ENCODE measurements at places on chromosomes 3 and 15.

DNA sequence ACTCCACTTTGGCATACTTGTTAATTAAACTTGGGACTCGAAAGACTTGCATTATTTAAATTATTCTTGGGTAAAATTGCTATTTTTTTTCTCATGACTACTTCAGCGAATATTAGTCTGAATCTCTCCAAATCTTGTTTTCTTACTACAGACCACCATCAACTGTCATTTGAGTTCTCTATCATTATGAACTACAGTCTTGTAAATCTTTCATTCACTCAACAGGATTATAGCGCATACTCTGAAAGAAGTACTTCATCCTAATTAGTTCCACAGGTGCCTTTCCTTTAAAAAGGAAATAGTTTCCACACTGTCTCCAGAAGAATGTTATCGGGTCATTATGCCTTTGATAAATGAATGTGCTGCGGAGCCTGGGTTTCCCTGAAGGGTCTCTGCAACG, 149.5 kb downstream of the NLGN1 start:
- DNase-seq, result no peak

GRCh38 chr3:112132554-112132953, 494 bp downstream of the GCSAM start:
- DNase-seq, result no peak

DNA sequence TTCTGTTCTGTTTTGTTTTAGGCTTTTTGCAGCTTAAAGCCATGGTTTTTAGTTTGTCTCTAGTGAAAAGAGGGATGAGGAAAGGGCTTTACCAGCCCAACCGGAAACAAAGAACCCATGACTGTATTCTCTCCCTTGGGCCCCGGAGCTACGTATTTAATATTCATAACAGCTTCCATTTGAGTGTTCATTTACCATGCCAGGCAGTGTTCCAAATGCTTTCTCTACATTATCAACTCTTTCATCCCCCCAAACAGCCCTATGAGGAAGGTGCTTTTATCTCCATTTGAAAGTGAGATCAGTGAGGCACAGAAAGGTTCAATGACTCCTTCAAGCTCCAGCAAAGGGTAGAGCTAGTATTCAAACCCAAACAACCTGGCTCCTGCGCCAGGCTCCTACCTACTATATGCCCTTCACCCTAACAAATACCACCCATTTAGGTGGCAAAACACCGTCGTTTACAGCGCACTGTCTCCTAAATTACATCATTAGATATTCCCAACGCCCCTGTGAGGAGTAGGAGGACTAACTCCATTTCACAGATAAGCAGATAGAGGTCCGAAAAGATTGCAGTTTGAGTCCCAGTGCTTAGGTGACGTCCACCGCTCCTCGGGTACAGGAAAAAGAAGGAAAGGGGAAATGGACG, 27.9 kb downstream of the GTPBP8 start:
- no peak for DNase-seq

DNA sequence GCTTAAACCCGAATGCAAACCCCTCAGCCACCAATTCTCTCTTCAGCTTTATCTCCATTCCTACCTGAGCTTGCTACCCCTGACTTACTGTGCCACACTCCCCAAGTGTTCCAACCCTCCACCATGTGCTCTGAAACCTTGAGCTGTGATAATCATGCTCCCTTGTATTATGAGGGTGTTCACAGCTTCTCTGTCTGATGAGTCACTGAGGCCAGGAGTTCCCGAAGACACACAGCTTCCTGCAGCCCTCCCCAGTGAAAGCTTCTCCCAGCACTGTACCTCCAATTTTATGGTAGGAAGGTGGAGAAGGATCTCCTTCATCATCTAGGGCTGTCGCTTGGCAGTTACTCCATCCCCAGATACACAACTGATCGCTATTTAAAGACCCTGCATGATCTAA, 24.9 kb downstream of the STAC start:
- no peak for DNase-seq

DNA sequence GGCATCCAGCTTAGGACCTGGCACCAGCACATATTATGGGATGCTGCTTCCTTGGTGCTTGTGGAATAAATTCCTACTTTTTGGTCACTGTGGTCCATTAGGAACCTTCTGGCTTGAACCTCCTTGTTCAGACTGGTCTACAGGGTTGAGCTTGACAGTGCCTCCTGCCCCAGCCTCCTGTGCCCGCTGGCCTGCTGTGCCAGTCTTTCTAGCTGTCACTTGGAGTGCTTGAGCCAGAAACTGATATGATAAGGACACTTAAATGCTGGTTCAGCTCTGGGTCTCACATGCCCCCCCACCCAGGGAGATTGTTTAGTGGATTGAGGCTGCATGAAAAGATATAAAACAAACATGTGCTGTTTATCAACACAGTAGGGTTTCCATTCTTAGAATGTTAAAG, 147.8 kb downstream of the SLCO3A1 start:
- DNase-seq, result no peak

DNA sequence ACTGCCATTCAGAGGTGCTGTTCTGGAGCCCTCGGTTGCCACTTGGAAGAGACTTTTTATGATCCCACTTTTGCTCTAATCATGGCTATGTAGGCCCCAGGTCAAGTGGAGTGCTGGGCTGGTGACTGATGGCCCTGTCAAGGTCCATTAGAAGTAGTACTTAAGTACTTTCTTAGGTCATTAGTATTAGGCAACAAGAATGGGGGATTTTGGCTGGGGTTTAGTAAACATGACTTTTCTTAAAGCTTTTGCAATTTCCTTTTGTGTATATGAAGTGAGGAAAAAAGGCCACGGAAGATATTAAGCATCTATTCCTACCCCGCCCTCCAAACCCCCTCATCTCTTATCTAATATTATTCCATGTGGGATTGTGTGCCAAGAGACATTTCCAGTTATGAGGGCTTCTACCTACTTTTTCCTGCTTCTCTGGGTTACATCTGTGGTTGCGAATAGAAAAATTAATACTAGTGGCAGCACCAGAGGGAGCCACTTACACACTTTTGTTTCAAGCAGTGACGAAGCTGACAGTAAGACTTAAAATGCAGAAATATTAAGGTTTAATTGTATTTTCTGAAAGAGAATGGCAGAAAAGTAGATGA, 13.9 kb downstream of the NLGN1 start:
- DNase-seq, result no peak

DNA sequence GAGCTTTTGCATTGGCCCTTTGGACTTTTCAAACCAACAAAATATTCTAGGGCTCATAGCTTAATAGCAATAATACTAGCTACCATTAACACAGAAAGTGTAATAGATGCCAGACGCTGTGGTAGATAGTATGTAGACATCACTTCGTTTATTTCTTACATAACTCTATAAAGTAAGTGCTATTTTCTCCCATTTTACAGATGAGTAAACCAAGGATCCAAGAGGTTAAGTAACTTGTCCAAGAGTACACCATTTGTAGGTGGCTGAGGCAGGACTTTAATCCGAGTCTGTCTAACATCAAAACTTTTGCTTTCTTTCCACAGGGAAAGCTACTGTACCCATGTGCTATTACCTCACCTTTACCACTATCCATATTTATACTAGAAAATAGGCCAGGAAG, 12.0 kb downstream of the EID1 start:
- DNase-seq, result no peak

DNA sequence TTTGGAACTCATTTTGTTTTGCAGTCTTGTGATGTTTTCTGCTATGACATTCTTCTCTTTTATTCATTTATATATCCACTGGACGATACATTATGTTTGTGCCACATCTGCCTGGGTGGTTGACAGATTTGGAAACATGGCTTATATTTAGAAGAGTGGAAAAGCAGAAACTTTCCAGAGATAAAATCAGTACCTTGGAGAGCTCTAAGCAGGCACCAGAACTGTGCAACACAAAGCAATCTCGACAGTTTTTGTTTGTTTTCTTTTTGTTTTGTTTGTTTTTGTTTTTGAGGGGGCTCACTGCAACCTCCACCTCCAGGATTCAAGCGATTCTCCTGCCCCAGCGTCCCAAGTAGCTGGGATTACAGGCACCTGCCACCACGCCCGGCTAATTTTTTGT, 45.5 kb downstream of the SYN2 start:
- DNase-seq, result no peak

GRCh38 chr15:90322538-90322937, 29.5 kb upstream of the ZNF774 start:
- no peak for DNase-seq

GRCh38 chr3:159418571-159419526, 569.8 kb upstream of the IL12A start:
- DNase-seq, result no peak

DNA sequence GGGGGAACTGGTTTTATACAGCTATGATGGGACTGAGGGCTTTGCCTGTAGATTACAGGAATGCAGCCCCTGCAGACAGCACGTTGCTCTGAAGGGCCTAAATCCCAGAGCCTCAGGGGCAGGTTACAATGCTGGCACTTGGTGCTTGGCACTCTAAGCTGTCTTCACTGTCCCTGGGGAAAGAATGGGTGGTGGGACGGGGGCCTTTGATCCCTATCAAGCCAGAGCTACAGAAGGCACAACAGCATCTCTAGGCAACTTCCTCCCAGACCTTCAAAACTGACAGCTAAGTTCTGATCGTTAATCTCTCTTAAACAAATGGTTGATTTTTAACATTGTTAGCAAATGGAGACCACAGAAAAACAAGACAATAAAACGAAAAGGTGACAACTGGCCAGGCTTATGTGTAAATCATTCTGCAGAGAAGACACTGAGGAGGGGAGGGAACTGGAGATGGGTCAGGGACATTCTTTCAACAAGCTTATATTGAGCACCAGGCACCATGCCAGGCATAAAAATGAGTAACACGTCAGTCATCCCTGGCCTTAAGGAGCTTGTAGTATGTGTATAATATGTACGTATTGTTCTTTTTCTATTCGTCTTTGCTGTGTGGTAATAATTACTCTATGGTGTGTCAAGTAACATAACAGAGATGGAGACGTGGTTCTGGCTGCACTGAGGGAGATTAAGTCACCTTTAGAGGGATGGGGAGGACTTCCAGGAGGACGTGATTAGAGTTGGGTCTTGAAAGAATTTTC, 49.1 kb downstream of the CA12 start:
- no peak for DNase-seq

DNA sequence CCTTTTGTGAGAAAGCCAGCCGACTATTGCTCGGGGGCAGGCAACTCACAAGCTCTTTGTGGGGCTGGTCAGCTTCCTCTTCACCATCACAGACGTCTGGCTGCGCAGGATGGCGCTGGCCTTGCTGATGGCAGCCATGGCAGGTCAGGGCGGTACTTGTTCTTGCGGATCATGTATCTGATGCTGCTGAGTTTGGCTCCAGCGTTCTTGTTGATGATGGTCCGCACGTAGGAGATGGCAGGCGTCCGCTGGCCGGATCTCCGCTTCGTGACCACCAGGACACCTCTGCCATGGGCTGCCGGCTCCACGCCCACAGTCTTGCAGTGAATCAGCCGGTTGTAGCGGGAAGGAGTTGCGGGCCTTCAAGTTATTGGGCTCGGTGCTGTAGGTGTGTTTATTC, 67.9 kb upstream of the SLC7A14 start:
- no peak for DNase-seq

DNA sequence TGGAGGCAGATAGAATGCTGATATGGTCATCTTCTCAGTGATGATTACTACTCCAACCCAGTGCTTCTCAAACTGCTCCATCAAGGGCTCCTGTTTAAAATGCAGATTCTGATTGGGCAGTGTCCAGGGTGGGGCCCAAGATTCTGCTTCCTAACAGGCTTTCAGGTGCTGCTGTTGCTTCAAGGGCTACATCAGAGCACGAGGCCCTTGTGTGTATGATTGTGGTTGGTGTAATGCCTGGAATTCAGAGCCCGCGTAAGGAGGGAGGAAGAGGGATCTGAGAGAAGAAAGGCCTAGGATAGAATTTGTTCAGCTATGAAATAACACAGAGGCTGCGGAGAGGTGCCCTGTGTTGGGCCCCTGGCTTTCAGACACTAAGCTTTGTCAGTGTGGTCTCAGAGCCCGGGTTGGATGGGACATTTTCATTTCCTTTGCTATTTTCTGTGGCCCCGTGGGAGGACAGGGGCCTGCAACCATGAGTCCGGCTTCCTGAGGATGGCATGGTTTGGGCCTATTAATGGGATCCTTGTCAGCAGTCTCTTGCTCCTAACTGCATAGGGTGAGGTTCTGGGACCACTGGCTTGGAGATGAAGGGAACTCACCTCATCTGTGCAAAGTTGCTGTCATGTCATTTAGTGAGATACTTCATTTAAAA, 53.0 kb downstream of the ATP1B3 start:
- no peak for DNase-seq

- DNase-seq, result no peak
Observed at GRCh38 chr3:4751502-4752101, 227.6 kb upstream of the BHLHE40 start.

DNA sequence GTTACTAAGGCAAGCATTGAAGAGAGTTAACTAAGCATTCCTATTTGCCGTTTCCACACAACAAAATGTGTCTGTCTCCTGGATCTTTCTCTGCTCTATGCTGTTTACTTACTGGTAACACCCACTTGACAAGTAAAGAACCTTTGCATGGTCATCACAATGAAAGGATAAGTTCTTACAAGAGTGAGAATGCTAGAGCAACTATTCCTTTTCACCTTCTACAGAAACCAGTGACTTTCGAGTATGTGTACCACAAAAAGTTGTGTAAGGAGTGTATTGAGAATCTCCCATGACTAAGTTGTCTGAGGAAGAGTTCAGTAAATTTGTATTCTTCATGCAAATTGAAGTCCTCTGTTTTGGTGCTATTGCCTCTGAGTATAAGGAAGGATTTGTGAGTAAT, 10.8 kb downstream of the TIPARP start:
- DNase-seq, result no peak

DNA sequence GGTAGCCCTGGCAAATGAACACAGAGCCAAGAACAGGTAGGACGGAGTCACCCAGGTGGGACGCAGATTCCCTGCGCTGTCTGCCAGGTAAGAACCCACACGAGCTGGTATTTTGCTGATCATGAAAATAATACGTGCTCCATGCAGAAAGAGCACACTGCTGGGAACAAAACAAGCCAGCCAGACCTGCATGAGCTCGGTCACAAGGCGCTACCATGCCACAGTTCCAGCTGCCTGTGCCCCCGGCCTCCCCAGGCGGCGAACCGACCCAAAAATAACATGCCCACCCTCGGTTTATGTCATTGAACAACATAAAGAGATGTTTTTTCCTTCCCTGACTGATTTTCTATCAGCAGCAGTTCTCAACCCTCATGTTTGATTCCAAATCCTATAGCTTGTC, 25.8 kb downstream of the CYFIP1 start:
- DNase-seq, result no peak

DNA sequence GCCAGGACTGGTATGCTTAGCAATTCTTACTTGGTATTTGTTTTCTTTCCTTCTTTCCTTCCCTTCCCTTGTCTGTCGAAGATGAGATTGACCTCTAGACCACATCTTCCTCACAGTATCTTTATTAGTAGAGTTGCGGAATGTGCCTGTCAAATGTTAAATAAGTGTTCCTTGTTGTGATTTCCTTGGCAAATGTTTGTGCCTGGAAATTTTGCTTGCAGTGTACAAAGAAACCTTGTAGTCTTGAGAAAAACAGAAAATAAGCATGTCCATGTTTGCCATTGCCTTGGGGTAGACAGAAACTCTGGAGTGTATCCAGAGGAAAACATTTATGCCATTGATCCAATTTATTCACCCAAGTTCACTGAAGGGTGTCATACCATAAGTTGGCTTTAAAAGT, 79.5 kb upstream of the ZNF385D start:
- DNase-seq, result no peak

All from liver (tissue), 10 donors.